NCI-H187 treated with DMSO at 0.1 percent for 48 hours (cell line): ENCODE measurements at places on chromosomes 12 and 14.

DNA sequence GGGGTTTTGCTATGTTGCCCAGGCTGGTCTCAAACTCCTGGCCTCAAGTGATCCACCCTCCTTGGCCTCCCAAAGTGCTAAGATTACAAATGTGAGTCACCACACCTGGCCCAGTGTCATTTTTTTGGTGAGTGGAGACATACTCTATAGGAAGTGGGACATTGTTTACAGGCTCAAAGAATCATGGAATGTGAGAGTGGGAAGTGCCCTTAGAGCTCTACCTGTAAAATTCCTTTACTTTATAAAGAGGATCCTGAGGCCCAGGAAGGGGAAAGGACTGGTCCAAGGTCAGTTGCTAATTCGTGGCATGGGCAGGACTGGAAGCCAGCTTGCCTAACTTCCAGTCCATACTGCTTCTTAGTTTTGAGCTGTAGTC, 8.7 kb upstream of the ADCK1 start:
- no peak for DNase-seq

DNA sequence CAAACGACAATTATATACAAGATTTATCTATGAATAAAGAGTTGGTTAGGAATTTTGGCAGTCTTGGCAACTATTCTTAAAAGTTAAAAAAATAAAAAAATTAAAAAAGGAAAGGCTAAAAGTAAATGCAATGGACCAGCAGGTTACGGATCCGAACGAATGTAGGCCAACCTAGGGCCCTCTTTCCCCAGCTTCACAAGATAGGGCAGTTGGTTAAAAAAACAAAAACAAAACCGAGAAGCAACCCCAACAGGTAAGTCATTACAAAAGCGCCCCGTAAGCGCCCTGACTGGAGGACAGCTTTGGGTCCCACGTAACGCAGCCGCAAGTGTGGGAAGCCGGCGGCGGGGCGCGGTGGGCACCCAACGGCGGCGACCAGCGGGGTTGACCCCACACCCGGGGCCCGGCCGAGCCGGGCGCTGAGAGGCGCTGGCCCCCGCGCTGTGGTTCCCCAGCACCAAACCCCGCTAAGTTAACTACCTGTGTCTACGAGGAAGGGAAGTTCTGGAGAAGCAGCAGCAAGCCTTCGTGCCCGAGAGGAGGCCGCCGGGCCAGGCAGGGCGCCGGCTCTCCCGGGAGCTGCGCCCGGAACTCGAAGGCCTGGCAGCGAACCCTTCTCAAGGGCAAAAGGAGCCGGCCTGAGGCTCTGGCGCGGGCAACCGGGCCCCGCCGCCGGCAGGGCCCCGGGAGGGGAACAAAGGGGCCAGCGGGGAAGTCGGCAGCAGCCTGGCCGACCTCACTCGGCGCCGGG, 882 bp downstream of the HECTD1 start:
- no peak for DNase-seq

DNA sequence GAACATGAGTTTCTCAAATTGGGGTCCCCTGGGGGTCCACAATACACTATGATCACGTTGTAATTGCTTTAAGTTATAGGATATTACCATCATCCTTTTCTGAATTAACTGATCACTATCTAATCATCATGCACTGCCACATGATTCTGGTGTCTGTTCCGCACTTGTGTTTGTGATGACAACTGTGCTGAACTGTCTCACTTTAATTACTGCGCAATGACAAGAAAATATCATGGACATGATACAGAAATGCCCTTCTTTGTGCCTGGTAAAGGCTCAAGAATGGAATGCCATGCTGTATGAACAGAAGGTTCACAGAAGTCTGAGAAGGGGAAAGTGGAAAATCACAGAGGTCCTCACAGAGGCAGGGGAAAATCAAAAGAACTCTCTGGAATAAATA, 65.8 kb upstream of the NOS1 start:
- no peak for DNase-seq

DNA sequence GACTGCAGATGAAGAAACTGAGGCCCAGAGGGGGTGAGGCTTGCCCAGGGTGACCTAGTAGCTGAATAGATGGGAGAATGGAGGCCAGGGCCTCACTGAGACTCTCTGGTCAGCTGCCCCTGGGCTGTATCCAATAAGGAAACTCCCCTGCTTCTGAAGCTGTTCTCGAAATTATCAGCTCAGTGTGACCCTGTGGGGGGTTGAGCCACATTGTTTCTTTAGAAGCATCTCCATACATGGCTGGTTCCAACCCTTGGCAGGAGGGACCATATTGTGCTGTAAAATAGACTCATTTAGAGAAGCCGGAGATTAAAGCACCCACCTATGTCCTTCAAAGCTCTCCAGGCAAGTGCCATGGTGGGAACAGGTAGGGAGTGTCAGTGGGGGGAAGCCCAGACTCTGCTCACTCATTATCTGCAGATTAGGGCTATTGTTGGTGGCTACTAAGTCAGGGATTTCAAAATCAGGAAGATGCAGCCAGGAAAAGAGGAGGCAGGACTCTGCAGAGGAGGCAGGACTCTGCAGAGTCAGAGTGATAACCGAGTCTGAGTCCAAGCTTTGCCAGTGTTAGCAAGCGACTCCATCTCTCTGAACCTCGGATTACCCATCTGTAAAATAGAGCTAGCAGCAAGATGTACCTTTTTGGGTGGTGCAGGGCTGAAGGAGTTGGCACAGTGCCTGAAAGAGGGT, 3.5 kb downstream of the SERPINA5 start:
- no peak for DNase-seq

DNA sequence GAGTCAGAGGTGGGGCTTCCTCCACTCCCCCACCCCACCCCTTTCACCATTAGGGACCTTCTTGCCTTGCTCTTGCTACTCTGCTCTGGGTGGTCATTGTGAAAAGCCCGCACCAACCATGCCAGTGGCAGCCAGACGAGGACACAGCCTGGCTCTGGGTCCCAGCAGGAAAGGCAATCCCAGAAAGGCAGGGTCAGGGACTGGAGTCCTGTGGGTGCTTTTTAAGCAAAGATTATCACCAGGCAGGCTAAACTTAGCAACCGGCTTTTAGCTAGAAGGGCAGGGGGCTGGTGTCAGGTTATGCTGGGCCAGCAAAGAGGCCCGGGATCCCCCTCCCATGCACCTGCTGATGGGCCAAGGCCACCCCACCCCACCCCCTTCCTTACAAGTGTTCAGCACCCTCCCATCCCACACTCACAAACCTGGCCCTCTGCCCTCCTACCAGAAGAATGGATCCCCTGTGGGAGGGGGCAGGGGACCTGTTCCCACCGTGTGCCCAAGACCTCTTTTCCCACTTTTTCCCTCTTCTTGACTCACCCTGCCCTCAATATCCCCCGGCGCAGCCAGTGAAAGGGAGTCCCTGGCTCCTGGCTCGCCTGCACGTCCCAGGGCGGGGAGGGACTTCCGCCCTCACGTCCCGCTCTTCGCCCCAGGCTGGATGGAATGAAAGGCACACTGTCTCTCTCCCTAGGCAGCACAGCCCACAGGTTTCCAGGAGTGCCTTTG, 1.2 kb upstream of the GAPDH start:
- no peak for DNase-seq

- no peak for DNase-seq
Measured at GRCh38 chr12:1281683-1282366, 290.8 kb downstream of the ERC1 start.

GRCh38 chr12:6322969-6323339, 12.5 kb downstream of the PLEKHG6 start:
- DNase-seq, result no peak

DNA sequence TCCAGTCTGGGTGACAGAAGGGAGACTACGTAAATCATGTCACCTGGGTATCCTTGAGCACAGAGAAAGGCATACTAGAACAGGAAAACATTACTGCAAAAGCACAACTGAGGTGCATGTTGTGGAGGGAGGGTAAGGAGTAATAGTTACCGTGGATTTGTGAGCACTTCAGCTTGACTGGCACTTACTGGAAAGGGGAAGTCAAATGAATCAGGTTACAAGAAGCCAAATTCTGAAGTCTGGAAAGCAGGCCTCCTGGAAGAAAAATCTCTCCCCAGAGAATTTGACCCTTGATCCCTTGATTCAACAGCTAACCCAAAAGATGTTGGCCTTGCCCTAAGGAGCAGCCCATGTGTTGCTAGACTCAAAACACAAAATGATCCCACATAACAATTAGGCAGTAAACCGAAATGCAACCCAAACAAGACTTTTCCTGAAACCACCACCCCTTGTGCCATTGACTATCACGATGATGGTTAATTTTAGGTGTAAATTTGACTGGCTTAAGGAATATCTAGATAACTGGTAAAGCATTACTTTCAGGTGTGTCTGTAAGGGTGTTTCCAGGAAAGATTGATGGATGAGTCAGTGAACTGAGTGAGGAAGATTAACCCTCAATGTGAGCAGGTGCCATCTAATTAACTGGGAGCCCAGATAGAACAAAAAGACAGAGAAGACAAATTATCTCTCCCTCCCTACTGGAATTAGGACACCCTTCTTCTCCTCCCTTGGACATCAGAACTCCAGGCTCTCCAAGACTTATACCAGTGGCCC, 108.8 kb downstream of the SLC25A21 start:
- no peak for DNase-seq

GRCh38 chr14:44995770-44996294, 33.8 kb downstream of the TOGARAM1 start:
- no peak for DNase-seq

- no peak for DNase-seq
Measured at GRCh38 chr14:65485516-65485915, 73.0 kb downstream of the FUT8 start.

GRCh38 chr14:26987744-26988363, 390.0 kb upstream of the NOVA1 start:
- DNase-seq, result no peak

GRCh38 chr12:58249610-58250009, 308.2 kb downstream of the ATP23 start:
- DNase-seq, result no peak

DNA sequence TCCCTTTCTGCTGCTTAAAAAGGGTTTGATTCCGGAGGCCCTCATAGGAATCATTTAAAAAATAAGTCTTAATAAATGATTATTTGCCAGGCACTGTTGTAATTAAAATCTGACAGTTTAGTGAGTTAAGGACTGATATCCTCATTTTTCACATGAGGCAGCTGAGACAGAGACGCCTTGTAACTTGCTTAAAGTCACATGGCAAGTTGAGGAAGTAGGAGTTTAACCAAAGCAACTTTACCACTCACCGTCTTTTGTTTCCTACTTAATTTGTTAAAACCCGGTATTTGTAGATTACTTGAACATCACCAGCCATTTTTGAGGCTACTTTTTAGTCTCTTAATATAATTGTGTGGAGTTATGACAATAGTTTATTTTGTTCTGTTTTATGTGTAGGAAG, 2.4 kb downstream of the TIGAR start:
- DNase-seq, result no peak

DNA sequence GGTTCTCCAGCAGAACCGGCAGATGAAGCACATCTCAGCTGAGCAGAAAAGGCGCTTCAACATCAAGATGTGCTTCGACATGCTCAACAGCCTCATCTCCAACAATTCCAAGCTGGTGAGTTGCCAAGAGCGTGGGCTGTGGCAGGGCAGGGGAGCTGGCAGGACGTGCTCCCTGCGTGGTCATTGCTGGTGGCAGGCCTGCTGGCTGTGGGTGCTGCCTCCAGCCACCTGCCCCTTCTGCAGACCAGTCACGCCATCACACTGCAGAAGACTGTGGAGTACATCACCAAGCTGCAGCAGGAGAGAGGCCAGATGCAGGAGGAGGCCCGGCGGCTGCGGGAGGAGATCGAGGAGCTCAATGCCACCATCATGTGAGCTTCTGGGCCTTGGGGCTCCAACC, 35.8 kb downstream of the IL31 start:
- no peak for DNase-seq

GRCh38 chr12:15209782-15210181, 11.4 kb downstream of the RERG start:
- DNase-seq, result no peak

DNA sequence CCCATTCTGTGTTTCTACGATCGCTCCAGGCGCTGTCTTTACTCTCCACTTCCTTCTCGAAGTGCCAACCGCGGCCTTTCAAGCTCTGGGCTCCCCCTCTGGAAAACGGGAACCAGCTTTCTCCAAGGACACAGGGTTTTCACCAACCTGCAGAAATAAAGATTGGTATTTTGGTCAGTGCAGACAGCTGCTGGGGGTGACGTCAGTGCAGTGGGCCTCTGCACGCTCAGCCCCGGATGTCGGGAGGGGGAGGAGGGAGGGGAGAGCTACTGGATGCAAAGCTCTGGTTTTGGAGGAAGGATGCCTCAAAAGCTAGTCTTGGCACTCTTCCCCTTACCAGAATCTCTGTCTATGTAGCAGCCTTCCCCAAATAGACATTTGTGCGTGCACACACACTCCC, 19.9 kb downstream of the HRK start:
- no peak for DNase-seq

GRCh38 chr12:32272465-32272864, 126.9 kb upstream of the FGD4 start:
- DNase-seq, result no peak

GRCh38 chr12:52045794-52046199, 5.4 kb upstream of the NR4A1 start:
- DNase-seq, result no peak

- no peak for DNase-seq
Measured at GRCh38 chr14:38255673-38256532, at the start of gene CLEC14A. Gene CLEC14A, minus strand, starts transcription at chr14:38256093. Its CDS starts 71 bp downstream, at chr14:38256022.

DNA sequence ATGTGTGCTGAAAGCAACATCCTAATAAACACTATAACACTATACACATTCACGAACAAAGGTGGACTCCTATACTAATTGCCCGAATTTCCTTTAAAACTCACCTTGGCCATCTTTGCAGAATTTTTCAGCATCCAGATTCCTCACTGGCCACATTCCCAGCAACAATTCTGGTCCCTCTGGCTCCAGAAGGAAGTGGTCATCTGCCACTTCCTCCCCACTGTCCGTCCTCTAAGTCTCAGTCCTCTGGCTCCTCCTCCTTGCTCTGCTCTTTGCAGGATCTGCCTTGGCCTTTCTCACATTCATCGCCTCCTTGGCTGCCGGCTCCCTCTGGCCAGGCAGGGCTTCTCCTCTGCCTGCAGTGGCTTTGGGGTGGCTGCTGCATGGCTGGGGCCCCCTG, 426.0 kb downstream of the FUT8 start:
- no peak for DNase-seq

- no peak for DNase-seq
Measured at GRCh38 chr12:62799766-62800406, 135.1 kb downstream of the PPM1H start.

DNA sequence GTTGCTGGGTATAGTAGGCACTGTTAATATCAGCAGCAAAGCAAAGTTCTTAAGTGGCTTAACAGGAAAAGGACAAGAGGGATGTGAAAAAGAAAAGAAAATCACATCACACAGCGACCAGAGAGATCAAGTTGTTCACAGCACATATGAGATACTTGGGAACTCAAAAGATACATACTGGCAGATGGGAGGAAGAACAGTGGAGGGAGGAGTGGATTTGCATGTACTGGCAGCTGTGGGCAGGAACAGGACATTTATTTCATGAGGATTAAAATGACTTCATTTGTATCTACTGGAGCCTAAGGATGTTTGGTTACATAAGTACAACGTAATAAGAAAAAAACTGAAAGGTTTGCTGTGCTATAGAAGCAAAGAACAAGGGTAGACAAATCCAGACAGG, 136.5 kb upstream of the IFNG-AS1 start:
- no peak for DNase-seq

GRCh38 chr12:122368361-122369073, 54.0 kb downstream of the CLIP1 start:
- no peak for DNase-seq
